Stimulated activated CD8-positive, alpha-beta memory T cell treated with anti-CD3 and anti-CD28 coated beads, Interleukin-4, amount 100 ng/mL, for 1 hour (primary cell): ENCODE measurements at places on chromosomes 1 and 21.

- no peak for DNase-seq
Observed at GRCh38 chr21:26508903-26509302, 64.2 kb downstream of the CYYR1 start.

- no peak for DNase-seq
Observed at GRCh38 chr1:110464340-110464739, 13.4 kb downstream of the PROK1 start.

DNA sequence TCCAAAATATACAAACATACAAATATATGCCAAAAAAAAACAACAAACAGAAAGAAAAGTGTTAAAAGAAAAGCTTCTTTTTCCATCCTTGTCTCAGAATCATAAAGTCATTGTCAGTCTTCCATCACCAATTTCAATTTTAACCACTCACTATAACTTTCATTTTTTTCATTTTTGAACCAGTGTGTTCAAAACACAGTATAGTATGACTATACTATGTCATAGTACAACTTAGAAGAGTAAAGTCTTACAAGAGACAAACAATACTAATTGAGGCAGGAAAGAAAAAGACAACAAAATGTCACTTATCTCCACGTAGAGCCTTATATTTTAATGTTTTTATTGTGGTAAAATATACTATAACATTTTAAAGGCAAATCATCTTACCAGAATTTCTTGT, 7.6 kb downstream of the NSL1 start:
- DNase-seq, result no peak

DNA sequence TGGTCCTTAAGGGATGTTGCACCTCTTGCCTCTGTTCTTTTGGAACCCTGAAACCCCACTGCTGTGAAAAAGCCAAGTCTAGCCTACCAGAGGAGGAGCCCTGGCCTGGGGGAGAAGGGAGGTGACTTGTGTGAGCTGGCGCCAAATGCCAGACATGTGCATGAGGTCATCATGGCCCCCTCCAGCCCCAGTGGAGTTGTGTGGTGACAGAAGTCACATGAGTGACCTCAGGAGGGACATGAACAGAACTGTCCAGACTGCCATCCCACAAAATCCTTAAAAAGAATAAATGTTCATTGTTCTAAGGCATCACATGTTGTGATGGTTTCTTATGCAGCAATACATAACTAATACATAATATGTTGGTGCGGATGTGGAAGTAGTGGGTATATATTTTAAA, 10.8 kb downstream of the HHAT start:
- no peak for DNase-seq

DNA sequence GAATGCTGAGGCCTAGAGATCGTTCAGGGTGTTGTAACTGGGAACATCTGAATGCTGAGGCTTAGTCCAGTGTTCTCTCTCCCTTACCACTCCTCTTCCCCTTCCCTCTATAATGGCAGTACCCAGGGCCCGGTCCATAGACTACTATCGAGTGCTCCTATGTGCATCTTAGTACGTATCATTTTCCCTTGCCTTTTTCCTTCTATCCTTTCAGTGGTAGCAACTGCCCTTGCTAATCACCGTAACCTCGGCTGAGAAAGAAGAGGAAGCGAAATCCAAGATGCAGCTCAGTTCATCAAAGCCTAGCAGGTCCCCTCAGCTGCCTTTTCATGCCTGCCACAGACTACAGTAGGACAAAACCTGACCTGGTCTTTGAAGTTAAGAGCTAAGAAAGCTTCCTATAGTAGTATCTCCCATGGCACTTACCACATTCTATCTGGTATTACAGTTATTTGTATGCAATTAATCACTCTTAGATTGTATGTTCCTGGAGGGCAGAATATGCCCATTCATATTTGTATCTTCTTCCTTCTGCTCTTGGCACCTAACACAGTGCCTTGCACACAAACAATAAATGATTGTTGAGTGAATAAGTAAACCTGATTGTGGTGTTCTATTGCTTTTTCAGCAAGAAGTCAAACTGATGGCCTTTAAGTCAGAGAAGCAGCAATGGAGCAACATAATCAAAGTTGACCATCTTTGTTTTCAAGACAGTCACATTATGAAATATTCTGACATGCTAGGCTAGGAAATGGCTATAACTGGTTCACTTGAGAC, 22.4 kb downstream of the CNIH4 start:
- DNase-seq, result no peak

DNA sequence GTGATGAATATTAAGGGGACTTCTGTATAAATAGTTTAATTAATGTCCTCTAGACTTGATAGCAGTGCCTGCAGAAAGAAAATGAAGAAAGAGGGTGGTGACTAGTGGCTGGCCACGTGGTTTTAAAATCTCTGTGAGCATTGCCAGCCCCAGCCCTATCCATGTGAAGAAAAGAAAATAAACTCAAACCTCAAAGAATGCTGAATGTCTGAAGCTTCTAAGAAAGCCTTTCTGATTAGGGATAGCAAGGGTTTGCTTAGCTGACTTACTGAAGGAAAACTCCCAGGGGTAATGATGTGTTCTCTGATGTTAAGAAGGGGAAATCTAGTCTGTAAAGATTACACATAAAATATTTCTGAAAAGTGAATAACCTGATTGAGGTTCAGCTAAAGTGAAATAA, 31.8 kb downstream of the ADGRL2 start:
- no peak for DNase-seq

GRCh38 chr1:167879508-167879907, 34.4 kb downstream of the ADCY10 start:
- no peak for DNase-seq

DNA sequence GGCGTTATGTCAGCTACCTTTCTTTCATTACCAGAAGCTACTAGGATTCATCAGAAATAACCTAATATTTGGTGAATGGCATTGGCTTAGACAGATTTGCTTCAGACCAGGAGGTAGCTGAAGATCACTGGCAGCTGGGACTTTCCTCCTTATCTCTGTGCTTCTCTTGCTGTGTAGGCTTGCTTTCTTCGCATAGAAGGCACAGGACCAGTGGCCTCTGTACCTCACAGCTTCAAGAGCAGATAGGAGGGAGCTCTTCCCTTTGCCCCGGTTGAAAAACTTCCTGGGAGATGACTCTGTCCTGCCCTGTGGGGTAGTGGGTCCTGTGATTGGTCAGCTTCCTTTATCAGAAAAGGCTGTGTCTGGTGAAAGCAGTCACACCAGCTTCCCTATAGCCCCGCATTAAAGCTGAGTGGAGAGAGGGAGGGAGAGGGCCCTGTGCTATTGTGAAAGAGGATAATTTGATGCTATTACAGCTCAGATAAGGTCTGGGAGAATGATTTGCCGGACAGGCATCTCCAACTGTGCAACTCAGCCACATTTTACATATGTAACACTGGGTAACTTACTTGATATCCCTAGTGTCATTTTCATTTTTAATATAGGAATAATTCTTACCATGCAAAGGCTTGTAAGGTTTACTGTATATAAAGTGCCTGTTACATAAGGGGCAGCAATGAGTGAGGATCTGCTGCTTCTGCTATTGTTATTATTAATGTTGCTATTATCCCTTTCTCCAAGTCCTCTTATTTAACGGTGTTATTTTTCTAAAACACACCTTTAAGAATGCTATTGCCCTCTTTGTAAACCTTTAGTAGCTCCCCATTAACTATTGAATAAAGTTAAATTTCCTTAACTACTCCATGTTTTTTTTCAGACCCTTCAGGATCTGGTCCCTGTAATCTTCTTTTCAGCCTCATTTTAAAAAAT, 31.6 kb downstream of the OSBPL9 start:
- DNase-seq, result no peak

- DNase-seq, result no peak
Observed at GRCh38 chr1:242447689-242448088, 76.8 kb downstream of the PLD5 start.

- DNase-seq, result no peak
Observed at GRCh38 chr1:6008696-6009095, 16.5 kb upstream of the NPHP4 start.

- DNase-seq, result no peak
Observed at GRCh38 chr1:55285834-55286233, 70.7 kb upstream of the USP24 start.
